Thymus (tissue), 14 donors: ENCODE measurements at places on chromosomes 4 and X. TPM values are rescaled to one million over a fixed set of nuclear protein-coding genes. Genes with fewer than 3 reads are reported as not detected.

GRCh38 chr4:55004831-55005230 is 120.6 kb downstream of the KDR start:
- DNase-seq = no peak

- no peak for DNase-seq
Measured at GRCh38 chr4:6419452-6420028, 52.9 kb downstream of the PPP2R2C start.

GRCh38 chr4:101284546-101284945 is 62.8 kb downstream of the PPP3CA start:
- DNase-seq = no peak

Gene ASB12
- 0.09 TPM for total RNA-seq

Gene USP27X
- total RNA-seq = 2.5 TPM

Gene CYTL1
- 2.9 TPM for total RNA-seq

Gene GBA3
- total RNA-seq = 0.28 TPM

Gene USP51
- total RNA-seq = 2.5 TPM
